ENCODE measurements at places on chromosomes 5 and 9.

- DNase-seq, result no peak
Measured at GRCh38 chr9:132519033-132519432, 63.4 kb upstream of the BARHL1 start.

- no peak for DNase-seq
Measured at GRCh38 chr5:172490514-172491461, 36.5 kb upstream of the SH3PXD2B start.

DNA sequence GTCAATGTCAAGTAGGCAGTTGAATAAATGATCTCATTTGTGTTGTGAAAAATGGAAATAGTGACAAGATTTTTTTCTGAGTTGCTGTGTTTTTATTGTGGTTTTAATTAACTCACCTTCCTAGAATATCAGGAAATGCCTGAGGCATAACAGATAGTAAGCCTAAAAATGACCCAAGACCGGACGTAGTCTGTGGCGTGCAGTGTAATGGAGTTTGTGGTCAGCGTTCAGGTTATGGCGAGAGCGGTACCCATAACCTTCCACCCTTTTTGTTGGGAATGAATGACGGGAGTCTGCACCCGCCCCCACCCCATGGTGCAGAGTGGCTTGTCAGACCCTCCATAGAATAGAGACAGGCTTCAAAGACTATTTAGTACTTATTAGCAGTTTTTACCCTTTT is 119.3 kb downstream of the GALNT10 start:
- DNase-seq, result no peak

DNA sequence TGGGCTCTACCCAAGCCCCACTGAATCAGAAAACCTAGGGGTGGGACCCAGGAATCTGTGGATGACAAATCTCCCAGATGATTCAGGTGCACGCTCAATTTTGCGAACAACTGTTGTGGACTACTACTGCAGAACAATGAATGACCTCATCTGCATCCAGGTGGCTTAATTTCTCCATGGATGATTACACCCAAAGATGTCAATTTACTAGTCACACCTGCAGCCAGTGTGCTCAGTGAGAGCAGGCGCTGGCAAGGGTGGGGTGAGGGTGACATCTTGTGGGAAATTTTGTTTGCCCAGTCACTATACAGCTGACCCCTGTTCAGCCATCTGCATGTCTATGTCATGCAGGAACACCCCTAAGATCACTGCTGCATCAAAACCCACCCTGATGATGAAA is 118.2 kb downstream of the ENTREP1 start:
- DNase-seq, result no peak

DNA sequence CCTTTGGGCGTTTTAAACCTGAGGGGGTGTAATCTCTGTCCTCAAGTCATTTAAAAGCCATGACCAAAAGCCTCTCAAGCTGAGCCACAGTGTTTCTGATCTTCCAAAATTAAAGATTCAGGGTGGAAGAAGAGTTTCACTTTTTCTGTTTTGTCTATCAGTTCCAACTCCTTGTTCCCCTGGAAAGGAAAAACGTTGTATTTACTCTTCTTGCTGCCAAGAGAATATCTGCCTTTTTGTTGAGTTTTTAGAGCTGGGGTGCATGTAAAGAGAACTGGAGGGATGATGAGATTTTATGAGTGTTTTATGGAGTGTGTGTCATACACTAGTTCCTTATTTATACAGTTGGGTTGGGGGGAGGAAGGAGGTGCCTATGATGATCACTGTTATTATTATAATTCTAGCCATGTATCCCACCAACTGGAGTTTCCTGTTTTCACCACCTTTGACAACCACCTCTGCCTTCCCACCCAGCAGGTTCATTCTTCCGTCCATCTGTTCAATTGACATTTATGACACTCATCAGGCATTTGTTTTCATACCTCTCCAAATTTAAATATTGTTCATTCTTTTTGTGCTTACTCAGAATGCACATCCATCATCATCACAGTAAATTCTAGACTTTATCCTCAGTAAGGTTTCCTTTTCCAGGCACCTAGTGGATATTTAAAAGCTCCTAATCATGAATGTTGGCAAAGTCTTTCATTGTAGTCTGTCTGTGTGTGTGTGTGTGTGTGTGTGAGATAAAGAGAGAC is 97.9 kb upstream of the MPDZ start:
- DNase-seq, result no peak

GRCh38 chr9:91741522-91741921 is 208.5 kb downstream of the ROR2 start:
- DNase-seq, result no peak

GRCh38 chr5:43049236-43049635 is 9.1 kb upstream of the ANXA2R start:
- no peak for DNase-seq

DNA sequence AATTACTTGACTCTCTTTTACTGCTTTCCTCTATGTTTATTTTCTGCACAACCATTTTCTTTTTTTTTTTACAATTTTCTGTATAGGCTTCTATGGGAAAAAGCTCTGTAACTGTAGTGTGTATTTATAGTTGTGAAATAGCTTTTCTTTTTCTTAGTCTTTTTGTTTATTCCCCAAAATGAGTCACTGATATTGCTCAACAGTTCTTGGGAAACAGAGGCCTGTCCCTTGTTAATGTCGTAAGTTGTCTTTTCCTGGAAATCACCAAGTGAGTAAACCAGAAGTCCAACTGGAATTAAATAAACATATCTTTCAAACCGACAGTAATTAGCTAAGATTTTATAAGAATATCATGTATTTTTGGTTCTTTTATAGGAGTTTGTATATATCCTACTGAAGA is 325.1 kb upstream of the PRR16 start:
- no peak for DNase-seq

DNA sequence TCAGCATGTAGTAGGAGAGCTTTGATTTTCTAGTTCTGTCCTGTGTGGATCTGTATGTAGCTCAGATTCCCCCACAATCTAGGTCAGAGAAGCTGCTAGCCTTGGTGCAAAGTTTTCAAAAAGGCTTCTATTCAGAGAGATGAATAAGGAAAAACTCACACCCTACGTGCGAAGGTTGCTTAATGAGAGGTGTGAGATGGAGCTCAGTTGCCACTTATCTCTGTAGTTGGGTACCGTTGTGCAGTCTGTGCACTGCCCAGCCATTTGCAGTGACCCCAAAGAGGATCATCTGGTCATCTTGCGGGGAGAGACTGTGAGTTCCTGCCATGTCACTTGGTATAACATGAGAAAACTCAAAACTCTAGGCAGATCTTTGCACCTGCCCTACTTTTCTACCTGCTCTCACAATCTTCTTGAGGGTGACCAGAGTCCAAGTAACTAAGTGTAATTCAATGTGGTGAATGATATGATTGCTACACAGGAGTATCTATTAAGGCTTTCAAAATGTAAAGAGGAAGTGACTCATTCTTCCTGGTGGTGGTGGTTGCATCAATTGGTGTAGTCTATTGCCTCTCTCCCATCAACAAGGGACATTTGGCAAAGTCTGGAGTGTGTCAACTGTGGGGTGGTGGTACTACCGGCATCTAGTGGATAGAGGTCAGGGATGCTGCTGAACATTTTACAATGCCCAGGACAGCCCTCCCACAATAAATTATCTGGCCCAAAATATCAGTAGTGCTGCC is 65.2 kb downstream of the TMC1 start:
- no peak for DNase-seq

DNA sequence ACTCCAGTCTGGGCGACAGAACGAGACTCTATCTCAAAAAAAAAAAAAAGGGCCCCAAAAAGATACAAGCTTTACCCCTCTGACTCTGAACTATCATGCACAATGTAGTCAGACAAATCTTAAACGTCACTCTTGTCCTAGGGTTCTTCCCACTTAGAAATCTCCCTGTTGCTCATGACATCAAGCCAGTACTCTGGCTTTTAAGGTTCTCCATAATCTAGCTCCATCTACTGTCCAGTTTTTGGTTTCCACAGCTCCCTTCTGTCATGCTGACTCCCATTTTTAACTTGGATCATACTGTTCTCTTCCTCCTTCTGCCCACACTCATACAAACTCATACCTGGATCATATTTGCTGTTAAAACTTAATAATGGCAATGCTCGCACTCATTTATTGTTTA is 156.7 kb upstream of the TLX3 start:
- no peak for DNase-seq

DNA sequence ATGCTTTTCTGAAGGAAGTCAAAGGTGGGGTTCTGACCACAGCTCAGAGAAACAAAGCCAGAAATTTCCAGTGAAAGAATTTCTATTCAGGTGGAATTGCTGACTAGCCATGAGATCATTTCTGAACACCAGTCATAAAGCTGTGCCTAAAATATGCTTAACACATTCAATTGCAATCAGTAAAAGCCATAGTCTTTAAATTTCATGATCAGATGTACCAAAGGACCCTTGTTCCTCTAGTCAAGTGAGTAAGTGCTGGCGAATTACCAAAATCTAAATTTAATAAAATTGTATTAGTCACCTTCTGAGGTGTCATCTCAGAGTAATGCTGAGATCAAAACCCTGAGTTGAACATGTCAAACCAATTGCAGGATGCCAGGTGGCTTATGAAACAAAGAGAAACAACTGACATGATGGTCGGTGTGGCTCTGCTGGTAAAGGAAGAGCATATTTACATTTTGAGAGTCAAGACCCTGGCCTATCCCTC is 334.2 kb upstream of the CCNH start:
- DNase-seq, result no peak

DNA sequence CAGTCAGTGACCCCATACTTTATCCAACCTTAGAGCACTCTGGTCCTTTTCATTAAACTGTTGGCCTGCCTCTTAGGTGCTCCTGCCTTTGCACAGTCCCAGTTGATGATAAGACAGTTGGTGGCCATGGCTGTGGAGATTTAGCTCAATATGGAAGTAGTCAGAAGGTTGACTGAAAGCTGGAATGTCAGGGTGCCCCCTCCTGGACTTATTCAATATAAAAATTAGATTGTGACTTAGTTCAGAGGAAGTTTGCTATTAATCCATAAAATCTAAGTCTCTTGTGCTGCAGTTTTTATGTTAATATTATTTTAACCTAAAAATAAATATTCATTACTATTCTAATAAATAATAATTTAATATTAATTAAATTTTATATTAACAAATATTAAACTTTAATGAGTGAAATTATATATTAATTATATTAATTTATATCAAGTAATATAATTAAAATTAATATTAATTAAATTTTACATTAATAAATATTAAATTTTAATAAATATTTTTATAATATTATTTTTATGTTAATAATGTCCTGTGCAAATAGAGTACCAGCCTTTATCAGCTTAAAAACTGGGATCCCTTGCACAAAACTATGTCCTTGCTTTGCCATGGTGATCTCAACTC is 77.7 kb upstream of the ADAMTSL1 start:
- DNase-seq, result no peak

GRCh38 chr5:57777174-57777581 is 294.6 kb upstream of the ACTBL2 start:
- no peak for DNase-seq

DNA sequence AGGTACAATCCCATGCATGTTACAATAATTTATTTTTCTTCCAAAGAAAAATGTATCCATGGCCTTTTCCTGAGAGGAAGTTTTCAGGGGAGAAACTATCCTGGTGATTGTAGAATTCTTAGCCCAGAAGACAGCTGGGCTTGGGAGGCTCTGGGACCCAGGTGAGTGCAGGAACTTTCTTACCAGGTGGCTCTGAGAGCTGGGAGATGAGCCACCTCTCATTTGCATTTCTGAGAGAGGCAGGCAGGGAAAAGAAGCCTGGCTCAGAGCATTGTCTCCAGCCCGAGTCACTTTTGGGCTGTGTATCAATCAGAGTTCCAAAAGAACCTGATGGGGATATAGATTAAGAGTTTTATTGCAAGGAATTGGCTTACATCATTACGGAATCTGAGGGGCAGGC is 52.7 kb downstream of the ALG2 start:
- DNase-seq, result no peak

- no peak for DNase-seq
Measured at GRCh38 chr9:69253057-69253456, 72.0 kb upstream of the ENTREP1 start.

DNA sequence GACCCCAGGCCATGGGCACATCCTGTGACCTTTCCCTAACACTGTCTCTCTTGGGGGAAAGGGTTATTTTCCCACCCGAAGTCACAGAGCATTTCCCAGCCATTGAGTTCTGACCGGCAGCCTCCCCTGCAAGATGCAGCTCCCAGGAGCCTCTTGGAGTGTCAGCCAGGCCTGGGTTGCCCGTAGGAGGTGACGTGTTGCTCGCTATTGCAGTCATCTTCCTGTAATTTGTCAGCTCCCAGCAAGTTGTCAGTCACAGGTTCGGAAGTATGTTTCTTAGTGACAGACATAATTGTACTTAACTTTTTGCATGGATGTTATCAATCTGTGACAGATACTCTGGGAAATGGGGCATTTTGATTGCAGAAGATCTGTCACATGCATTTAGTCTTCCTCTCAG is 74.5 kb downstream of the MVB12B start:
- DNase-seq, result no peak

GRCh38 chr5:111127453-111128195 is 35.5 kb downstream of the WDR36 start:
- DNase-seq, result no peak

All from GM06990 (cell line).